SK-N-SH treated with all-trans-retinoic acid at 6 μM for 48 hours (cell line): ENCODE measurements at places on chromosomes 6 and 20.

DNA sequence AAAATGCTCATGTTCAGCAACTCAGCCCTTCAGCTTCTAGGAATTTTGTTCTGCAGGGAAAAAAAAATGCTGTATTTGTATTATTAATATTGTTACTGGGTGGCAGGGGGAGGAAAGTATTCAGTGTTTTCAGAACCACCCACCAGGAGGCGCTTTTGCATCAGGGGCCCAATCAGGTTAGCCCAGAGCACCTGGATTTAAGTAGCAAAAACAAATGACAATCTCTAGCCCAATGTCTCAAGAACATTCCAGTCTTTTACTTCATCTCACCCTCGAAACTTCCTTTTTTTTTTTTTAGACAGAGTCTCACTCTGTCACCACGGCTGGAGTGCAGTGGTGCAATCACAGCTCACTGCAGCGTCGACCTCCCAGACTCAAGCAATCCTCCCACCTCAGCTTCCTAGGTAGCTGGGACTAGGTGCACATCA is 635 bp upstream of the C20orf203 start:
- peak; percentile 89 for ATAC-seq

GRCh38 chr6:43183441-43183840 is 1.4 kb downstream of the CUL9 start:
- ATAC-seq: no peak

- peak; percentile 71 for ATAC-seq
Observed at GRCh38 chr6:159654483-159655098, 38.5 kb downstream of the SOD2 start.

GRCh38 chr20:31822421-31823330 is 3.5 kb downstream of the MYLK2 start:
- peak; percentile 94 for ATAC-seq

- ATAC-seq: no peak
Observed at GRCh38 chr6:130730600-130730999, 96.6 kb upstream of the SMLR1 start.

GRCh38 chr6:45500924-45501816 is 123.4 kb upstream of the SUPT3H start:
- ATAC-seq: peak; percentile 63

DNA sequence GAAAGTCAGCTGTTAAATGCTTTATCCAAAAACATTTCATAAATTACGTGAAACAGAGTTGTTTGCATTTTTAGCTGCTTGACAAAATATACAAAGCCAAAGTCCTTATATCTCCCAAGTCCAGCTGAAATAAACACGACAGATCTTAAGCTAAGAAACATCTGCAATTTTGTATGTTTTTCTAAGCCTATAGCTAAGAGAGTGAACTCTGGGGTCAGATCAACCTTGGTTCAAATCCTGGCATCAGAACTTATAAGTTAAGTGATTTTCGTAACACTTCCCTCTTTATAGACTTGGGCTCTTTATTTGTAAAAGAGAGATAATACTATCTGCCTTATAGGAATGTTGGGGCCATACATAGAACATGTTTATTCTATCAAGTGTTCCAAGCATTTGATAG is 176.7 kb downstream of the PTPRK start:
- no peak for ATAC-seq

DNA sequence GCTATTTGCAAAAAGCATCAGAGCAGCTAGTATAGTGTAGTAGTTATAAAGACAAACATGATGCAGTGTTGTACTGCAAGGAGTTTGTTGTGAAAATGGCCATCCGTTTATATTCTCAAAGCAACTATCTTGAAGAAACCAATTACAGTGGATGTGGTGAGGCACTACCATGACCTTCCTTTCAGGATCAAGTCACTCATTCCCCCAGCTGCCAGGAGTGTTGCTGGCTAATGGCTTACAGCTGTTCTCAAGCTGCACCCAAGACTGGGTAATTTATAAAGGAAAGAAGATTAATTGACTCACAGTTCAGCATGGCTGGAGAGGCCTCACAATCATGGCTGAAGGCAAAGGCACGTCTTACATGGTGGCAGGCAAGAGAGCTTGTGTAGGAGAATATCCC is 29.0 kb downstream of the ADGRF4 start:
- ATAC-seq: no peak

DNA sequence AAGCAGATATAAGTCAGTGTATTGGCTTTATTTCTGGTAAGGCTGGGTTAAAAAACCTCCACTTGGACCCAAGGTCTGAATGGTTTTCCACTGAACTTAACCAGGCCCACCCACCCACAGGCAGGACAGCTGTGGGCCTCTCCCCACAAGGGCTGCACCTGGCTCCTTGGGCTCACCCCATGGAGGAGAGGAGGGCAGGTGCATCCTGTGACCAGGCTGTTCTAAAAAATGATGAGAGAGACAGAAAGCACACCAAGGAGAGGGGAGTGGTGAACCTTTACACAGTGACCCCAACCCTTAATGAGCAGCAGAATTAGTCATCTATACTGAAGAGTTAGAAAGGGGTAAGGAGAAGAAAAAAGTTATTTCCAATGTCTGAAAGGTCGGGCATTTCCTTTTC is 34.5 kb upstream of the DUSP22 start:
- no peak for ATAC-seq

GRCh38 chr20:36886859-36887751 is 11.2 kb downstream of the TLDC2 start:
- ATAC-seq: peak; percentile 98

GRCh38 chr20:620246-620645 is 10.1 kb upstream of the TCF15 start:
- no peak for ATAC-seq

GRCh38 chr6:41581381-41581991 is 35.3 kb downstream of the FOXP4 start:
- ATAC-seq: peak; percentile 94

DNA sequence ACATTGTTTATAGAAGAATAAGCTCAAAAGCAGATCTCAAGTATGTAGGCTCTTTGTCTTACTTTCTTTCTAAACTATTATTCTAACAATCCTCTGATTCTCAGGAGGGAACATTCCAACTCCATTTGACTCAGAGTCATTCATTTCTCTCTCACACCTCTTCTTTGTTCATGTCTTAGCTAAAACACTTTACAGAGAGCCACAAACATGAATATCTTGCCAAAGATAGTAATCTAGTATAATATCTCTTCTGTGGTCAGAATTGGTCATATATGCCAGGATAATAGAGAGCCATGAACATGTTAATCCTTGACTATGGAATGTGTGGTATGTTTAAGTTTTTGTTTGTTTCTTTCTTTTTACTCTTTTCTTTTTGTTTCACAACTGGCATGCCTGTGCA is 456.0 kb upstream of the PTCHD4 start:
- ATAC-seq: peak; percentile 58; the same call in 2 of the 3 replicates

DNA sequence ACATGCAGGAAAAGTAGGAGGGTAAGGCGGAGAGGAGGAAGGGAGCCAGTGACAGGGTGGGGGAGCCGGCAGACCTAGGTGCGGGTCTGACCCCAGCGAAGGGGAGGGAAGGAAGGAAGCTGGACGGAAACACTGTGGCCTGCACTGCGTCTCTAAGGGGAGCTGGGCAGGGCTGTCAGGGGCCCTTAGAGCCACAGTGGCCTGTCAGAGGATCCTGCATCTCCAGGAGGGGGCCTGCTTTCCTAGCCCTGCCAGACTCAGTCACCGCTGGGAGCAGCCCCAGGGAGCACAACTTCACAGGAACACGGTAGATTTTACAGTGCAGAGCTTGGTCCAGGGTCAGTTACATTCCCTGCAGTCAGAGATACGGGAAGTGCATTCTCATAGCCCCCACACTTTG is 118.2 kb downstream of the PACRG start:
- no peak for ATAC-seq

DNA sequence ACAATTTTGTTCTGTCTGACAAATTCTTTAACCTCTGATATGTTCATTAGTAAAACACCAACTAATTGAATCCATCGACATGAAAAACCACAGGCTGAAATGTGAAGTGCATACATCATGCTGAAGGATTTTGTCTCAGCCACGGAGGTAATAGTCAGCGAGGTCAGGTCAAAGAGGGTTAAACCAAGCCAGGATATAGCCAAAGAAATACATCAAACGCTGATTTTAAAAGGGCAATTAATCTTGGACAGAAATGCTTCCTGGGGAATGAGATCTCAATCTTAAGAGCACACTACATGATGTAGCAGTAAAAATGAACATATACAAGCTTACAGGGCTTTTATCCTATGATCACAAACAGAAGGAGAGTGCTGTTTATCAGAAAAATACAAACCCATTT is 106.7 kb downstream of the PRDM1 start:
- ATAC-seq: peak; percentile 88

GRCh38 chr6:35151466-35151865 is 10.3 kb upstream of the TCP11 start:
- ATAC-seq: no peak

GRCh38 chr6:14212020-14212419 is 94.4 kb downstream of the CD83 start:
- no peak for ATAC-seq

DNA sequence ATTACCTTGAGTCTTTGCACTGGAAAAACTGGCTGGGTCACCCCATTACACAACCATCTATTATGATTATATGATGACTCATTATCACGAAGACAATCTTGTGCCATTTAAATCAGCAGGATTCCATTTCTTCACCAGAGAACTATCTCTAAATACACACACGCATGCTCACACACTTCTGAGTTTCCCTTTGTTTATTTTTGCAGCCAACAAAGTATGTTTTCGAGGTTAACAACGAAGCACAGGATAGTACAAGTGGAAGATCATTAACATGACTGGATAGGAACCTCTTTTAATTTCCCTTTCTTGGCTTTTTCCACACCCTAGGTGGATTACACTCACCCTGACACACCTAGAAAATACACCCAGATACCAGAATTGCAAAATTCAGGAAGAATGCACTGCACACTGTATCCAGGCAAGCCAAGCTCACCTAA is 18.9 kb downstream of the PERP start:
- ATAC-seq: no peak

- peak; percentile 80 for ATAC-seq
Observed at GRCh38 chr20:45347936-45348778, at the start of gene SDC4. SDC4 (minus strand) TSS chr20:45348424; CDS start chr20:45348384, 40 bp downstream.

DNA sequence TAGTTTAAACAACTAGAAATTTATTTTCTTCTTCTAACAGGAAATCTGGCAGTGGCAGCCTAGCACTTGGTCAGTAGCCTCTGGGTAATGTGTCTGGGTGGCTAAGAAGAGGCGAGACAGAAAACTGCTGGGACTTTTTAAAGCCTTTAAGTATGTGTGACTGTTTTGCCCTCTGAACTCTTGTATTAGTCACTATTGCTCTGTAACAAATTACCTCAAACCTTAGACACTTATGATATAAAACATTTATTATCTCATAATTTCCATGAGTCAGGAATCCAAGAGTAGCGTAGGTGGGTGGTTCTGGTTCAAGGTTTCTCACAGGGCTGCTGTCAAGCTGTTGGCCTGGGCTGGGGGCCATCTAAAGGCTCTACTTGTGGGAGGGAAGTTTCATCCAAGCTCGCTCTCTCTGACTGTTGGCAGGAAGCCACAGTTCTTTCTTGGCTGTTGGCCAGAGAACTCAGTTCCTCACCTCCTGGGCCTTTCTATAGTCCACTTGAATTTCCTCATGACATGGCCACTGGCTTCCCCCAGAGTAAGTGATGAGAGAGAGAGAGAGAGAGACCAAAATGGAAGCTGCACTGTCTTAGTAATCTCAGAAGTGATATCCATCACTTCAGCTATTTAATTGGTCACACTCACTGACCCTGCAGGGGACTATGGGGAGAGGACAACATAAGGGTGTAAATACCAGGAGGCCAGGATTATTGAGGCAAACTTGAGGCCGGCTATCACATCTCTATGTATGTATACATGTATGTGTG is 17.4 kb upstream of the TBC1D22B start:
- ATAC-seq: peak; percentile 30

GRCh38 chr6:162198076-162198475 is 529.5 kb downstream of the PRKN start:
- ATAC-seq: no peak

DNA sequence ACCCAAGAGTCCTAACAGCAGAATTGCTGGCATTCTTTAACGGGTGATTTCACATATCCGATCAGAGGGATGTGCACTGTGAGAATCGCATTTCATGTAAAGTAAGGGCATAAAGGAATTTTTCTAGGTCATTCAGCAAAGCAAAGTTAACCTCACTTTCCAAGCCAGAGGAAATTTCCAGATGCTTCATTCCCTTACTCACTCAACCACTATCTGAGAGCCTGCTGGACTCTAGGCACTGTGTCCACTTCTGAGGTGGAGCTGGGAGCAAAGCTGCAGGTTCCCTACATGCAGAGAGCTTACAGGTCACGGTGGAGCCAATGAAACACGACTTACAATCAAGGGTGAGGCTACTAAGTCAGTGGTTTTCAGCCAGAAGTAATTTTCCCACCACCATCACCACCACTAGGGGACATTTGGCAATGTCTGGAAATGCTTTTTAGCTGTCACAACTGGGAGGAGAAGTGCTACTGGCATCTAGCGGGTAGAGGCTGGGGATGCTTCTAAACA is 34.5 kb upstream of the TSHZ2 start:
- ATAC-seq: no peak

DNA sequence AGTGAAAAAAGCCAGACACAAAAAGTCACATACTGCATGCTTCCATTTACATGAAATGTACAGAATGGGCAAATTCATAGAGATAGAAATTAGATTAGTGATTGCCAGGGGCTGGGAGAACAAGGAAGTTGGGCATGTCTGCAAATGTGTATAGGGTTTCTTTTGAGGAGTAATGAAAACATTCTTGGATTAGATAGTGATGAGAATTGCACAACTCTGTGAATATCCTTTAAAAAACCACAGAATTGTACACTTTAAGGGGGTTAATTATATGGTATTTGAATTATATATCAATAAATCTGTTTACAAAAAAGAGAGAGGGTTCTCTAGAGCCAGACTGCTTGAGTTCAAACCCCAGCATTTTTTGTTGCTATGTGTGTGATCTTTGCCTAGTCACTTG is 188.1 kb downstream of the CDC5L start:
- no peak for ATAC-seq

- ATAC-seq: no peak
Observed at GRCh38 chr20:24275946-24276705, 193.3 kb upstream of the SYNDIG1 start.

- no peak for ATAC-seq
Observed at GRCh38 chr6:27422651-27423332, 34.2 kb downstream of the ZNF391 start.

DNA sequence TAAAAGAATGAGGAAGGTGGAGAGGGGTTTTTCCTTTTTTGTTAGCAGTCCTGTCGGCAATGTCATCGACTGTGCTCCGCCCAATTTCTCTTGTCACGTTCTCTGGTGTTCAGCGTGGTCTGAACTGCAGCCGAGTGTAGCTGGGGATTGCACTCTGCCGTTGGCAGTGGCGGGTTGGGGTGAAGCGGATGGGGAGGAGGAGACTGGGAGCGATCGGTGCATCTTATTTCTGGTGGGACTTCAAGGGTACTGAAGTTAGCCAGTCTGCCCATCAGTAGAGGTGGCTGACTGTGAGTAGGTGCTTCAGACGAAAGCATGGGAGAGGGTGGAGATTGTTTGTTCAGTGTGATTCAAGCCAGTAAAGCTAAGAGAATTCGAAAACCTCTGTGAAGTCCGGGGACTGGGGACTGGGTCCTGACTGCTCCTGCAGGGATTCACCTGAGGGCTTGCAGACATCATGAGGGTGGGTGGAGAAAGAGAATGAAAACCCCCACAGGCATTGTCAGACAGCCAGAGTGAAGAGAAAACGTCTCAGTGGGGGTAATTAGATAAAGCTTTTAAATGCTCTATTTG is 5.1 kb downstream of the RREB1 start:
- ATAC-seq: no peak

GRCh38 chr6:134447883-134448387 is 130.0 kb upstream of the SGK1 start:
- ATAC-seq: peak; percentile 80
